Stimulated activated CD8-positive, alpha-beta memory T cell treated with anti-CD3 and anti-CD28 coated beads, Interleukin-2, amount 100 ng/mL, for 48 hours (primary cell): ENCODE measurements at places on chromosomes 5 and 9.
A peak's percentile ranks its signal among the peaks of the same experiment; 100 is the strongest.

DNA sequence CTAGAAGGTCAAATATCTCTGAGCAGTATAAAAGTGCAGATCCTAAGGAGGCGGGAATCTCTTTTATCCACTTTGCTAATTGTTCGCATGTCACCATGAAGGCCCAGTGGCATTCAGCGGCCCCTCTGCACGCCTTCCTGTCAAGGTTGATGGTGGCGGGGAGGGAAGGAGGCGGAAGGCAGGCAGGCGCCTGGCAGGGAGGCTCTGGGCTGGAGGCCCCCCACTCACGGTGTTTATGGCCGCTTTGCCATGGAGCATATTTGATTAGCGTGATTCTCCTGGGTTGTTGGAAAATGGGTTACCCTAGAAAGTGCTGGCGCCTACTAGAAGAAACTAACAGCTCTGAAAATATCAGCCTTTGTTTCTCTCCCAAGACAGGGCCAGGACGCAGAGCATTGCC is 209.6 kb downstream of the FSTL4 start:
- DNase-seq: no peak

DNA sequence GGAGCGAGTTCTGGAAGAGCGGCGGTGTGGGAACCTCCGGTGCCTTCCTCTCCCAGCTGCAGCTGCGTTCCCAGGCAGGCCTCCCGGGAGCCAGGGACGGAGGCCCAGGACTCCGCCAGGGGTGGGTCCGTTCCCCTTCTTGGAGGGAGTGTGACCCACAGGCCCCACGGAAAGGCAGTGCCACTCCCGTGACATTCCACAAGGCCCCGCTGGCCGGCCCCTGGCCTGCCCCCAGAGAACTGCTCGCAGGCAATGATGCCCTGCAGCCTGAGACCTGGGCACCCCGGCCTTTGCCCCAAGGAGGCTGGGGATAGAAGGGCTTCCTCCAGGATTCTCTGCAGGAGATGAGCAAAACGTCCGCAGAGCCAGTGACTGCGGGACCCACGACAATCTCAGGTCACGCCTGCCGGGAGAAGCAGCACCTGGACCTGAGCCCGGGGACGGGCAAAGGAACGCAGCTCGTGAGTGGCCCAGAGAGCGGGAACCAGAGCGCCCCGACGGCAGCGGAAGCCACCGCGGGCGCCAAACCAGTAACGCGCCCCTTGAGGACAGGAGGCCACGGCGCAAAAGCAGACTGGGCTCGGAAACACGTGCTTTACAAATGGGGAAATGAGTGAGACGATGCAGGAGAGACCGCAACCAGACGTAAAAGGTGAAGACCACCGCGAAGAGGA is 9.3 kb downstream of the OBP2B start:
- peak; percentile 32 for DNase-seq

GRCh38 chr9:64773491-64773931 is 511.5 kb downstream of the FOXD4L5 start:
- no peak for DNase-seq

DNA sequence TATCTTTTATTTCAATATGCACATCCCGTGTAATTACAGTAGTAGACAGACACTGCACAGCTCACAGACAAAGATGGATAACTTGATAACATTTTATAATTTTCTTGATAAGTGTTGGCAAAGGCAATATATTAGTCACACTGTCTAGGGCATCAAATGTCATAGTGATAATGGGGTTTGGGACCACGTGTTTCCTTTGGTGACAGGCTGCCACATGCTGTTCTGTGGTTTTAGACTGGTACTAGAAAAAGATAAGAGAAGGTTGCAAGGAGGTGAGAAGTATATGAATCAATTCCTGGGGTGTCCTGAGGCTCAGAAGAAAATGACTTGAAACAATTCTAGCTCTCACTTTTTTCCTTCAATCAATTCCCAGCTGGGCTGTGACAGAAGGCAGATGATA is 258.8 kb upstream of the CHD1 start:
- no peak for DNase-seq

GRCh38 chr5:56910210-56910965 is 992 bp downstream of the SETD9 start:
- DNase-seq: peak; percentile 18

- no peak for DNase-seq
Observed at GRCh38 chr9:79208791-79209396, 362.9 kb upstream of the TLE4 start.
